ENCODE measurements at places on chromosomes 1 and 21.
A peak's percentile ranks its signal among the peaks of the same experiment; 100 is the strongest.

DNA sequence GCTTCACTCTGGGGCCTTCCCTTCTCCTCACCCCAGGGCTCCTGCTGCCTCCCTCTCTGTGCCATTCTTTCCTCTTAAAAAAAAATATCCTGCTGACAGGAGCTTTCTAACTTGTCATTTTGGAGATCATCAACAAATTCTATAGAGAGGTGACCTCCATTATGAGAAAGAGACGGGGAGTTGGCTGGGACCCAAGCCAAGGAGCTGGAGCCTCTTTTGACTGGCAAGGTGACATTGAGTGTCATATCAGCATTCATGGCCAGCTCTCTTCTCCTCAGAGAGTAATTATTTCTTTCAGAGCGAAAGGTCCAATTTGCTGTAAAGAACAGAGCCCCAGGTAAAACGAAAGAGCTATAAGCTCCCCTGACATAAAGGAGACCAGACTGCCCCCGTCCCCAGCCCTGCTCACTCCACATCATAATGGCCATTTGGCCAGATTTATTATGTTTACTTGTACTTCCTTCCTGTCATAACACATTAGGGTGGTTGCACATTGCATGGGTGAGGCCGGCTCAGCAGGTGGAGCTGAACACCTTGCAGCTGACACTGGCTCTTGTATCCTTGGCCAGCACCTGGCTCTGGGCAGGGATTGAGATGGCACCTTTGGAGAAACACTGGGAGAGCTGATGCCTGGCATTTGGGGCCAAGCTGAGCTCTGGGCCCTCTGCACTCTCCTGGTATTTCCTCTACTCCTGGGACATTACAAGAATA is 404.0 kb upstream of the VAMP3 start:
- DNase-seq, result no peak

DNA sequence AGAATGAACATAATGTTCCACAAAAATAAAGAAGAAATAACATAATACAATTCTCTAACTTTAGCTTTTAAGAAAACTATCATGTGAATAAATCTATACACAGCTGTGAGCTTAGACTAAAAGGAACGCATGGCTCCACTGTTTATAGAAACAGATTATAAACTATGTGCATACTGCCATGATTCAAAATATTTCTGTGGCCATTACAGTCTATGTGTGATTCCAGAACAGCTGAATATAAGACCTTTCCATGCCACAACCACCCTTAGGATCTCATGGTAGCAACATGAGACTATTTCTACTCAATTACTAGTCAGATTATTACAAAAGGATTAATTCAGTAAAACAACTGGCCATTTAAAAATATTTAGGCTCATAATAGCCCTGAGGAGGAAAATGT is 3.9 kb downstream of the CHML start:
- DNase-seq, result no peak

DNA sequence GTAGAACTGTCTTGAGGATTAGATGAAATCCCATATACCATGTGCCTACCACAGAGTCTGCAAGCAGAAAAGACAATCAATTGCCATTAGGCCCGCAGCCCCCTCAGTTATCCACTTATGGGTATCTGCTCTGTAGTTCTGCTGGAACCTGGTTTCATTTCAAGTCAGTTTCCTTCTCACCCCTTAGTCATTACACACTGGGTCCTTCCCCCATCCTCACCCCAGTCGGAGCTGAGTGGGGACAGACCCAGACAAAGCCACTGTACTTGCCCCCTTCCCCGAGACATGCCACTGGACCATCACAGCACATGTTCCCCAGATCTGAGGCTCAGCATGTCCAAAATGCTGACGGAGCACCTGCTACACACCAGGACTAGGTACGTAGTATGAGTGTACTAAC is 21.2 kb downstream of the PGLYRP3 start:
- no peak for DNase-seq

DNA sequence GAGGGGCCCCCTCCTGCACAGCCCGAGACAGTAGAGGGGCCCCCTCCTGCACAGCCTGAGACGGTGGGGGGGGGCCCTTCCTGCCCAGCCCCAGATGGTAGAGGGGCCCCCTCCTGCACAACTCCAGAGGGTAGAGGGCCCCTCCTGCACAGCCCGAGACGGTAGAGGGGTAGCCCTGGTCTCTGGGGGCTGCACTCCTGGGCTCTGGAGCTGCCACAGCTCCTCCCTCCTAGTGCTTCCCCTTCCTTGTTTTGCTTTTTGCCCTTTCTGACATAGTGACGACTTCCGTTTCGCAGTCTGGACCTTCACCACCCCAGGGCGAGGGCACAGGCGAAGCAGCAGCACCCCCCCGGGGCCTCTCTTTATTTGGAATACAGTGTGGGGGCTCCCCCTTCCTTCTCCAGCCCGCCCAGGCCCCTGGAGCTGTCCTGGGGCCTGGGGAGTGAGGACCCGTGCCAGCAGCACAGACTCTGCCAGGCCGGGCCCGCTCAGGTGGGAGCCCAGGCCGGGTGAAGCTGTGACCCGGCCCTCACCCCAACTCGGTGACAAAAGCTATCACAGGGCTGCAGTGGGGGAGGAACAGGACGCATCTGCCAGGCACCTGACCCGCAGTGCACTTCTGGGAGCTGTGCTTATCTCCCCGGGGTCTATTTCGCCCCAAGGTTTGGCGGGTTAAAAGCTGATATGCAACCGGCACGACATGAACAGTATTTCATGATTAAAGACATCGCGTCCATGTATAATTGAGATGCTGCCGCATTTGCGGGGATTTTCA is 1.1 kb upstream of the PRXL2B start:
- DNase-seq, result peak; percentile 55

DNA sequence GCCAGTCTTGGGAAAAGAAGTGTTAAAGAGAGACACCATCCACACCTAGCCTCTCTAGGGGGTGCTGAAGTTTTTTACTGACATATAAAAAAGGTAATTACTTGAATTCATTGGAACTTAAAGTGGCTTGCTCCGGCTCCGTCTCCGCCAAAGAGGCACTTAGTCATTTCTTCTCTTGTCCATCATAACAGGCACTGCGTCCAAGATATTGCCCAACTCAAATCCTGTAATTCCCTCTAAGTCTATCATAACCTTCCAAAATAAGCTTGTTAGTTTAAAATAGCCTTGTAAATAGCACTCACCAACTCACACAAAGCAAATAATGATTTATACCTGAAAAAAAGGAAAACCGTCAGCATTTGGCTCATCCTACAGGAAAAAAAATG is 160.5 kb downstream of the ZBTB18 start:
- DNase-seq, result no peak

GRCh38 chr1:24481101-24481500 is 21.5 kb upstream of the RCAN3 start:
- DNase-seq, result no peak

DNA sequence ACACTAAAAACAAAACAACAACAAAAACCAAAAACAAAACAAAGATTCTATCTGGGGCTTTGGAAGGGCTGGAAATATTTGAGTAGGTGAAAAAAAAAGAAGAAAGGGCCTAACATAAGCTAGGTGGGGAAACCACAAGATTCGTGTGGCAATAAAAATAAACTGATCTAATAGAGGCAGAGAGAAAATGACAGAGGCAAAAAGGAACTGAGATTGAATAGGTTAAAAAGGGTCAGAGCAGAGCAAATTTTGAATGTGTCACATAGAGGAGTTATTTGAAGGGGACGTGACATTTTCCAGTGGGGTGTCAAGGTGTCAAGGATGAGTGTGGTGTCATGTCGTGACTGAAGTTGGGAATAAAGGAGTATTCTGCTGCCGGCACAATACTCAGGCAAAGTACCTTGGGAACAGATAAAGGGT is 65.2 kb upstream of the RALGPS2 start:
- no peak for DNase-seq

DNA sequence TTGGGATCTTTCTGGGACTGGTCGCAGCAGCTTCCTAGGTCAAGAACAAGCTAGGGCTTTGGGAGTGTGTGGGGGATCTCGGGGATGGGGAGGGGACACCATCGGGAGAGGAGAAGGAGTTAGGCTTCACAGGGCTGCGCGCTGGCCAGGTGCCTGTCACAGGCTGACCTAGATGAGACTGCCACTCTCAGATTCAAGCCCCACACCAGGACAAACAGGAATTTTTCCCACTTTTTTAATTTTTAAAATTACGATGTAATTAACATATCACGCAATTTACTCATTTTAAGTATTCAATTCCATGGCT is 180.6 kb downstream of the CAMTA1 start:
- DNase-seq, result no peak

DNA sequence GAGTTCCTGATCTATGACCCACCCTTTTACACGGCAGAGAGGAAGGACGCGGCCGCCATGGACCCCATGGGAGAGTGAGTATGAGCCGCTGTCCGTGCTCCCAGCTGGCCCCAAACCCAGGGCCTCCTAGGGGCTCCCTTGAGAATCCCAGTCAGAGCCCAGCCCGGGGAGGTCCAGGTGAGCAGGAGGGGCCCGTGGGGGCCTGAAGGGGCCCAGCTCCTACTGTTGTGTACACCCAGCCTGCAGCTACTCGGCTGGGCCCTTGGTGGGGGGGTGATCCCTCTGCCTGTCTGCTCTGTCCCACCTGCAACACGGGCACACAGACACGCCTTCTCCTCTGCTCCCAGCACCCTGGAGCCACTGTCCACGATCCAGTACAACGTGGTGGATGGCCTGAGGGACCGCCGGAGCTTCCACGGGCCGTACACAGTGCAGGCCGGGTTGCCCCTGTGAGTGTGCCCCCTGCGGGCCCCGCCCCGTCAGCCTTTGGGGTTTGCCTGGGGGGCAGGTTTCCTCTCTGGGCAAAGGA is 28.6 kb upstream of the LRRC3 start:
- no peak for DNase-seq

DNA sequence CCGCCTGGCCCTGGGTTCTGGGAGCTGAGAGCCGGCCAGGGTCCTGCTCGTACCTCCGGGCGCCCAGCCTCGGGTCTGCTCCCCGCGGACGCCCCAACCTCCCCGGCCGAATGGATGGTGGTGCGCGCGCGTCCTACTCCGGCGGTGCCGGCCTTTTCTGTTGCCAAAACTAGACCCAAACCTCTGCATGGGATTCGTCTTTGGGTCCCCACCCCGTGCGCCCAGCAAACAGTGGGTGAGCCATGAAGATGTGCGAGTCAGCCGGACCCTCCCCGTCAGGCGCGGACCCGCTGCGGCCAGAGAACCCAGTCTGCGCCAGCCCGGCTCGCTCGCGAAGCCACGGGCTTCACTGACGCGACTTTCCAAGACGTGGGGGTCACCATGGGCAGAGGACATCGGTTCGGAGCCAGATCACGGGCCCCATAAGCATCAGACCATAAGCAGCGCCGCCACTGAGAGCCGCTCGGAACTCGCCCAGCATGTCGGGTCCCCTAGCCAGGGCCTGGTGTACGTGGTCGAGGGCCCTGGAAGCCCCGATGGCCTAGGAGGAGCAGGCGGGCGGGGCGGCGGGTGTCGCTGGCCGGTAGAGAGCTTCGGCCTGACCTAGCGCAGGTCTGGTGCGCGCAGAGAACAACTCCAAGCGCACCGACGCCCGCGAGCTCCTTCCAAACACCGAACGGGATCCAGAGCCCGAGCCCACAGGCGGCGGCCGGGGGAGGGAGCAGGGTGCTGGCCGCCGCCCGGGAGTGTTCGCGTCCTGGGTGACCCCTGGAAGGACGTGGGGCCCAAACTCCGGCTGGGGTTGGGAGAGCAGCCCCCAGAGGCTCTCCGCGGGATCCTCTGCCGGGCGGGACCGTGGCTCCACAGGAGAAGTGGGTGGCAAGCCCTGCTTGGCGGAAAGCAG is 1.0 kb upstream of the TP73 start:
- DNase-seq, result no peak
